ENCODE measurements at places on chromosomes 4 and X.

DNA sequence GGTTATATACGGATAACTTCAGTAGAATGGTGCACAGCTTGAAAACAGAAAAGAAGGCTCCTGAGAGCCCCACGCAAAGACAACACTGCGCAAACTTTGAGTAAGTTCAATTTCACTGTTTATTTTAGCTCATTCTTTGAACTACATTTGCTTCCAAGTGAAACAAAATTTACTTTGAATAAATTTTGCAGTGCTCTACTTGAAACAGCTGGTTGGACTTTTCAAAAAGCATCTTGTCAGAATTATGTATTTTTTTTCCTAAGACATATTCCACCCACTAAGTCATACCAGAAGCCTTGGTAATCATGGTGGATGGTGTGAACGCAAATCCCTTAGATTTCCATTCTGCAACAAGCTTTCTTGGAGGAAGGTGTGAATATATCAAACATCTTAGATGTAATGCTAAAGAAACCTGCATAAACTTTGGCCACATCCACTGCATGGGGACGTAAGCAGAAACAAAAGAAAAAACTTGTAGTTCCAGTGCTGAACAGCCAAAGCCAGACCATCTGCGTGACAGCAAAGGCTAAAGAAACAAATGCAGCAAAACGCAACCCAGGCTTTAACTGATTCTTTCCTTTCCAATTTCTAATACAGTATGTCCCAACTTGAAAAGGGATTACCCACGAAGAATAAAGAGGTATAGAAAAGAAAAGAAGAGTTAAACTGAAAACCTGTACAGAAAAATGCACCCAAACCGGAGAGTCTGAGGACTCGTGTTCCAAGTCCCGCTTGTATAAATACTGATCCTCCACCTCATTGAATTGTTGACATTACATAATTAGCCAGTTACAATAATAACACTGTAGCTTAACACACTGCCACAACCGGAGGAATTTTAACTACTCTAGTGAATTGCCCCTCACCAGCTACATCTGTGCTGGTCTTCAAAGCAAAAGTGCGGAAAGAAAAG, 90.9 kb downstream of the SH3RF1 start:
- no peak for DNase-seq

DNA sequence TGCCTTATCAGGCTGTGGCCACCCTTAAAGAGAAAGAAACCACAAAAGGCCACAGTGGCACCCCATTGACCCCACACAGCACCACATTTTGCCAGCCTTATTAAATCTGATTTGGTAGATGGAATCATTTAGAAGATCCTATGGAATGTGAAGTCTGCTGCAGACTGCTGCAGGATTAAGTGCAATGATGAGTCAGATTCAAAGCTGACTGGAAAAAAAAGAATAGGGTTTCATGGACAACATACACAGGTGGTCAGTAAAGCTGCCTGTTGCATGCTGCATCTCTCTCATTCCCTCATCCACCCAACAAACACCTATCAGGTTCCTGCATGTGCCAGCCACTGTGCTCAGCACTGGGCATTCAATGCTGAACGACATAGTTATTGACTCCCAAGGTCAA, 56.6 kb downstream of the CHST7 start:
- no peak for DNase-seq

GRCh38 chr4:48596336-48596735, 106.3 kb downstream of the ZAR1 start:
- DNase-seq, result no peak

DNA sequence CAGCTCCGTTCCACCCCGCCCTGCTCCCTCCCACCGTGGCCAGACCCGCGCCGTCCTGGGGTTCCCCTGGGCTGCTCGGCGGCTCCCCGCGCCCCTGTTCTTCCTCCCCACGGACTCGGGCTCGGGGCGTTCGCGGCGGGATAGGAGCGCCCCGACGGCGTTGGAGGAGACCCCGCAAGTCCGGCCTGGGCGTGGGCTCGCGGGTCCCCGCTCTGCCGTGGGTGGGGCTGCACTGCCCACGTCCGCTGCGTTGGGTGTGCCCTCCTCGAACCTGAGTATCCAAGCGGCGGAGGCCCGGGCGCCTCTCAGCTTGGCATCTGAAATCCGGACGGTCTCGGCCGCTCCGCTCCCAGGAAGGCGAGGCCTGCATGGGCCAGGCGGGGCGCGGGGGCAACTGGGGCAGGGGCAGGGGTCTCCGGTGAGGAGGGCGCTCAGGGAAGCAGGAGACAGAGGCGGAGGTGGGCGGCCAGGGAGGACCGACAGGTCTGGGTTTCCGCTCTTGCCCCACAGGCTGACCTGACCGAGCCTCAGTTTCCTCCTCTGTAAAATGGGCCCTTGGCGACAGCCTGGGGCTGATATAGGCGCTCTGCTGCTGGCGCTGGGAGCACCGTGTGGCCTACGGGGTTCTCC, 12.0 kb upstream of the NAT8L start:
- DNase-seq, result no peak

DNA sequence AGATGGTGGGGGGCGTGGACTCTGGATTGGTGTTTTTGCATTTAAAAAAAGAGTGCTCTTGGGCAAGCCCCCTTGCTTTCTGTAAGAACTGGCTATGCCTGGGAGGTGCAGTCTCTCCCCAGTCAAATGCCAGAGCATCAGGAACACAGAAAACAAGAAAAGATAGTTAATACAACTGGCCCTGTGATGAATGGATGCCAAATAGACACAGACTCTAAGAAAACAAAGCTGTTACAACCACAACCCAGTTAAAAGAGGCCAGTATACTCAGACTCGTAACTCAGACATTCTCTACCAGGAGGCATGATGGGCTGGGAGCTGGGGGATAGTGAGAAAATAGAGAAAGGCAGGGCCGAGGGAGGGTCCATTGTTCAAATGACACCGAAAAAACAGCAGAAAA, 32.5 kb upstream of the C1QTNF7 start:
- DNase-seq, result no peak

- no peak for DNase-seq
Observed at GRCh38 chr4:44983083-44983482, 256.7 kb upstream of the GNPDA2 start.

DNA sequence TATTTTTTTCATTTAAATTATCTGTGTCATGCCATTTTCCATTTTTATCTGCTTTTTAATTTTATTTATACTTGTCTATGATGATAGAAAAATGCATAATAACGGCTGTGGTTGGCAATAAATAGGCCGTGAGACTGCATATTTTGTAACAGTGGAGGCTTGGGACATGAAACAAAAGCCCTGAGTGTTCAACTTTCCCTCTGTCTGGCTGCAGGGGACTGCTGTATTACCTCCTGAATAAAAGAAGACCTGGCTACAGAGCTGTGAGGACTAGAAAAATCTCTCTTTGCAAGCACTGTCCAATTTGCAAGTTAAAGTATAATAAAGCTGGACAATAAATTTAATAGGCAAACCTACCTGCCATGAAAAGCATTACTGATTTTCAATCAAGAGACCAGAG, 82.1 kb downstream of the MAGEB10 start:
- DNase-seq, result no peak

GRCh38 chr4:101678180-101678579, 112.3 kb upstream of the BANK1 start:
- DNase-seq, result no peak

GRCh38 chr4:99084595-99084994, 4.0 kb downstream of the ADH5 start:
- no peak for DNase-seq
